MG63 (cell line): ENCODE measurements at places on chromosomes 13 and 19. TPM values are rescaled to one million over a fixed set of nuclear protein-coding genes. Genes with fewer than 3 reads are reported as not detected.

Gene KCNRG
- 5.6 TPM in 1 of 2 replicates, not detected in the other for total RNA-seq

Gene IL11
- total RNA-seq = 0.95 TPM in 1 of 2 replicates, not detected in the other

Gene NKPD1
- 0.91 TPM in 1 of 2 replicates, not detected in the other for total RNA-seq

Gene FBXO27
- total RNA-seq = 0.82 TPM in 1 of 2 replicates, not detected in the other

Gene R3HDM4
- total RNA-seq = 6.4 and 9.5 TPM in 2 replicates

Gene FPR3
- not detected in 2 replicates for total RNA-seq

Gene WASF3
- total RNA-seq = 6.0 and 11.4 TPM in 2 replicates

Gene LRRC4B
- total RNA-seq = 1.1 and 1.7 TPM in 2 replicates

Gene CRX
- total RNA-seq = not detected in 2 replicates

Gene PSG7
- total RNA-seq = not detected in 2 replicates

Gene EHD2
- total RNA-seq = 15.7 and 25.4 TPM in 2 replicates

Gene KCNK6
- total RNA-seq = 6.6 and 9.7 TPM in 2 replicates

Gene MBD3L3
- not detected in 2 replicates for total RNA-seq

Gene LRRC63
- 0.16 TPM in 1 of 2 replicates, not detected in the other for total RNA-seq

Gene FOSB
- 0.33 TPM in 1 of 2 replicates, not detected in the other for total RNA-seq

Gene GJA3
- total RNA-seq = 2.3 and 3.3 TPM in 2 replicates

Gene ARRDC5
- total RNA-seq = not detected in 2 replicates

Gene FPR1
- not detected in 2 replicates for total RNA-seq

Gene RAP2A
- 17.4 and 21.3 TPM in 2 replicates for total RNA-seq

Gene UBA52
- 457 and 1,435 TPM in 2 replicates for total RNA-seq

Gene NLRP4
- total RNA-seq = not detected in 2 replicates

Gene KLC3
- not detected in 2 replicates for total RNA-seq

Gene NLRP9
- total RNA-seq = not detected in 2 replicates

Gene PRX
- 5.6 and 6.3 TPM in 2 replicates for total RNA-seq

Gene TMEM143
- total RNA-seq = 3.4 and 5.1 TPM in 2 replicates

Gene TEX30
- 31.4 and 47.2 TPM in 2 replicates for total RNA-seq

Gene BRCA2
- total RNA-seq = 6.1 and 11.2 TPM in 2 replicates

Gene TYK2
- total RNA-seq = 87.9 and 124 TPM in 2 replicates

Gene PLPPR3
- not detected in 2 replicates for total RNA-seq

Gene CD33
- total RNA-seq = 0.22 and 3.8 TPM in 2 replicates

Gene SSC5D
- total RNA-seq = 1.4 TPM in 1 of 2 replicates, not detected in the other

Gene C19orf67
- not detected in 2 replicates for total RNA-seq

Gene ADGRE3
- total RNA-seq = not detected in 2 replicates

Gene MADCAM1
- not detected in 2 replicates for total RNA-seq

Gene CAMSAP3
- total RNA-seq = 0.56 and 0.89 TPM in 2 replicates

Gene HPN
- total RNA-seq = not detected in 2 replicates

Gene VWA8
- total RNA-seq = 10.5 and 18.8 TPM in 2 replicates

Gene FFAR2
- total RNA-seq = not detected in 2 replicates
